ENCODE measurements at places on chromosomes 2 and 18. TPM values are rescaled to one million over a fixed set of nuclear protein-coding genes. Genes with fewer than 3 reads are reported as not detected.

The MAL gene
- 13.3 TPM for polyA plus RNA-seq

The CTNNA2 gene
- 1.9 TPM for polyA plus RNA-seq

GRCh38 chr2:235538981-235539380 is 45.1 kb downstream of the AGAP1 start:
- no peak for DNase-seq

DNA sequence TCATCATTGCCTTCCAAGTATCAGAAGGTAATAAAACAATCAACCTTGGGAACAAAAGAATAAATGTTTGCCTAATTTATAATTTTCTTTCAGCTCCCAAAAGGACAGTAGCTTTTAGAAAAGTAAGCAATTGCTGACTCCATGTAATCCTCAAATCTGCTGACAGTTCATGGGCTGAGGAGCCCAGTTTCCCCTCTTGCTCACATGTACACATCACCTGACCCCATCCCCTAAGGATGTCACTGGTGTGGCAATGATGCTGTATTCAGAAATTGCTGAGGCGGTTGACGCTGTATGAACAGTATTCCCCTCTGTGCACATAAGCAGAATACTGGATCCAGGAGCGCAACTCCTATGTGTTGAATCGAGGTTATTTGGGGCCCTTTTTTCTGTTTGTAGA is 56.1 kb upstream of the LYPD1 start:
- no peak for DNase-seq

GRCh38 chr2:190812506-190813294 is 67.9 kb upstream of the GLS start:
- no peak for DNase-seq
